ENCODE measurements at places on chromosomes 3 and 15.

- DNase-seq, result no peak
Measured at GRCh38 chr3:137524751-137525150, 239.4 kb upstream of the SOX14 start.

GRCh38 chr3:51717947-51718346 lies 11.1 kb downstream of the GRM2 start:
- DNase-seq, result no peak

DNA sequence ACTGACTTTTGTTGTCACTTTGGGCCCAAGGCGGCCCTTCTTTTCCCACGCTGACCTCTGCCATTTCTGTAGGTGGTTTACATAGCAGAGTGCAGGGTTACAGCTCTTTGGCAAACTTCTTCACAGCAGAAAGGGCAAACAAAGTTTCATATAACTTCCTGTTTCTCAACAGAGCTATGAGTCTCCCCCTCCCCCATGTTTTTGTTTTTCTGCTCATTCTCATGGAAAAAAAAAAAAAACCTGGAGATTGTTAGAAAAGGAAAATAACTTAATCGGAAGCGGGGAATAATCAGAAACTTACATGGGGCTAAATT lies 342.0 kb upstream of the NR2F2 start:
- DNase-seq, result no peak

DNA sequence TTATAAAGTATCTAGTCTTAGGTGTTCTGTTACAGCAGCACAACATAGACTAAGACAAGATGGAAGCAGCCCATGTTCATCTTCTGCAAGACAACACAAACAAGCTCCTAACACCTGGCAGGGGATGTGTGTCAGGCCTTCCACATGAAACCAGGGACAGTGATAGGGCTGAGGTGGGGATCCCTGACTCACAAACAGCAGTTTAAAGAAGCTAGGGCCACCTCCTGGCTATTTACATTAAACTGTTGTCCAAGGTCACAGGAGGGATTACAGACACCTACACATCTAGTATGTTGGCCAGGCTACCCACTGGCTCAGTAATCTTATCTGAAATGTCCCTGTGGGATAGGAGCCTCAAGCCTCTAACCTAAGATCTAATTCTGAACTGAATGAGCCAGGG lies 211.3 kb downstream of the MINAR1 start:
- DNase-seq, result no peak

- no peak for DNase-seq
Measured at GRCh38 chr3:133874761-133875438, 20.8 kb downstream of the RAB6B start.

- no peak for DNase-seq
Measured at GRCh38 chr3:134749802-134750553, 45.1 kb upstream of the EPHB1 start.

GRCh38 chr15:35963326-35963725 lies 417.4 kb upstream of the DPH6 start:
- no peak for DNase-seq

GRCh38 chr3:128178782-128179483 lies 25.7 kb downstream of the EEFSEC start:
- DNase-seq, result no peak

- DNase-seq, result no peak
Measured at GRCh38 chr15:86316216-86316615, 236.5 kb downstream of the AGBL1 start.

DNA sequence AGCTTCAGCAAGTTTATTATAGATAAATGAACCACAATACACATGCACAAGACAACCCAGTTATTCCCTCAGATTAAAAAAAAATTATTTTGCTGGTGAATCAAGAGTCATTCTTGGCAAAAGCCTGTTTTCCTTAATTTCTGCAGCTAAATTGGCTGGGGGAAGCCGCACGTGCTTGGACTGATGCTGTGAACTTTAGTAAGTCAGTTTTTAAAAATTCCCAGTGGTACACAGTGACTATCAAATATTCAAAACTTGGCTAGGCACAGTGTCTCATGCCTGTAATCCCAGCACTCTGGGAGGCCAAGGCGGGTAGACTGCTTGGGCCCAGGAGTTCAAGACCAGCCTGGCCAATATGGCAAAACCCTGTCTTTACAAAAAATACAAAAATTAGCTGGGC lies 23.9 kb downstream of the EHD4 start:
- no peak for DNase-seq

GRCh38 chr15:68227643-68228142 lies 1.8 kb downstream of the CLN6 start:
- no peak for DNase-seq

DNA sequence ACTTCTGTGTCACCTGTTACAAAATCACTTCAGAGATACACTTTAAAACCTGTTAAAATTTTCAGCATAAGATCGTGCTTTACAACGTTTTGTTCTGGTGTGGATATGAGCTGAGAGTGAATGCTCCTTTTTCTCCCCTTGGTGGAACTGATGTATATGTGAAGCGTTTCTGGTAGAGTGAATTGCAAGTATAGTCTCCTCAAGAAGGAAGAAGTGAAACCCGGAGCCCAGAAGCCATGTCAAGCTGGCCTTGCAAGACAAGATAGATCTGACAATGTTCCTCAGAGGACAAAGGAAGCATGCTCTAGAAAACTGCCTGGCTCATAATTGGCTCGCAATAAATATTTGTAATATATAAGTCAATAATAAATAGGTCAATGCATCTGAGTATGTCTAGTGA lies 23.6 kb downstream of the SERPINI2 start:
- DNase-seq, result no peak

DNA sequence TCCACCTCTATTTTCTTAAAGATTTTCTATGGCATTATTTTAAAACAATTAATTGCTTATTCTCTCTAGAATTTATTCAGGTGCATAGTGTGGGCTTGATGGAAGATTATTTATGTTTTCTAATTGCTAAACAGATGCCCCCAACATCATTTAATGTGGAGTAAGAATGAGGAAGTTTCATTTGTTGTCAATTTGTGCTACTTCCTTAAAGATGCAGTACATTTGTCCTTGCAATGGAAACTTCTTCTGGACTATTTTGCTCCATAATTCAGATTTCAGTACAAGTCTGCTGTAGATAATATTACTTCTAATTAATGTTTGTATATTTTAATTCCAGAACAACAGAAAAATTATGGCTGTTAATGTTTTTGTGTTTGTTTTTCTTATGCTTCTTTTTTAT lies 104.8 kb downstream of the TGFBR2 start:
- no peak for DNase-seq

DNA sequence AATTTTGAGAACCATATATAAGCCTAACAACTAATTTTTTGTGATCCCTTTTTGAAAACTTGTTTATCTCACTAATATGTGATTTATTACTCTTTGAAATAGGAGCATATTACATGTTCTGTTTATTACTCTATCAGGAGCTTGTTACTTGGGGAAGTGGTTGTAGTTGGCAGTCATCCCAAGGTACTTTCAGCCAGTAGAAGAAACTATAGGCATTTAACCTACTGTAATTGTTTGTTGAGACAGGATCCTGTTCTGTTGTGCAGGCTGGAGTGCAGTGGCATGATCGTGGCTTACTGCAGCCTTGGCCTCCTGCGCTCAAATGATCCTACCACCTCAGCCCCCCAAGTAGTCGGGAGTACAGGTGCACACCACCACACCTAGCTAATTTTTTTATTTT lies 195.6 kb downstream of the TCF12 start:
- peak; percentile 45 for DNase-seq

GRCh38 chr15:100279446-100279845 lies 62.3 kb downstream of the ADAMTS17 start:
- DNase-seq, result peak; percentile 7

- no peak for DNase-seq
Measured at GRCh38 chr3:156300929-156301840, 180.8 kb downstream of the KCNAB1 start.

DNA sequence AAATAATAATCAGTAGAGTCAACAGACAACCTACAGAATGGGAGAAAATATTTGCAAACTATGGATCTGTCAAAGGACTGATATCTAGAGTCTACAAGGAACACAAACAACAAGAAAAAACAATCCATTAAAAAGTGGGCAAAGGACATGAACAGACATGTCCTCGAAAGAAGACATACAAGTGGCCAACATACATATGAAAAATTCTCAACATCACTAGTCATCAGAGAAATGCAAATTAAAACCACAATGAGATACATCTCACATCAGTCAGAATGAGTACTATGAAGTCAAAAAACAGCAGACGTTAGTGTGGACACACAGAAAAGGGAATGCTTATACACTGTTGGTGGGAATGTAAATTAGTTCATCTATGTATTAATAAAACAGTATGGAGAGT lies 33.7 kb downstream of the SLC2A2 start:
- peak; percentile 71 for DNase-seq

- DNase-seq, result peak; percentile 99
Measured at GRCh38 chr3:114624571-114625181, 330.8 kb downstream of the TIGIT start.

- DNase-seq, result peak; percentile 59
Measured at GRCh38 chr3:153976891-153977554, 144.2 kb upstream of the ARHGEF26 start.

GRCh38 chr15:61248790-61249189 lies 19.7 kb upstream of the RORA start:
- DNase-seq, result no peak

DNA sequence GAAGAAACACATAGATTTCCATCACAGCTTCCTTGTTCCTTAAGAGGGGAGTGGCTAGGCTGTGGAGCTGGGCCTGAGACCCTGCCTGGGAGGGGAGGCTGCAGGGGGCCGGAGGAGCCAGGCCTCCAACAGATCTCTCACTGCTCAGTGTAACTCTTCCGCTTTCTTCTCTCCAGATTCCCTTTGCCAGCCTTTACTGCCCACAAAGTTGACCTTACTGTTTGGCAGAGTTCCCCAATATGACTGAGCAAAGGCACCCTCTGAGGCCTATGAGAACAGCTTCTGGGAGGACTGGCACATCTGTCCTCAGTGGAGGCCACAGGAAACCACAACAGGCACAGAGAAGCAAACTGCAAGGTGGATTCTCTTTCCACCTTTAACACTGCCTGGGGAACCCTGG lies 38.1 kb downstream of the SLCO2A1 start:
- no peak for DNase-seq

DNA sequence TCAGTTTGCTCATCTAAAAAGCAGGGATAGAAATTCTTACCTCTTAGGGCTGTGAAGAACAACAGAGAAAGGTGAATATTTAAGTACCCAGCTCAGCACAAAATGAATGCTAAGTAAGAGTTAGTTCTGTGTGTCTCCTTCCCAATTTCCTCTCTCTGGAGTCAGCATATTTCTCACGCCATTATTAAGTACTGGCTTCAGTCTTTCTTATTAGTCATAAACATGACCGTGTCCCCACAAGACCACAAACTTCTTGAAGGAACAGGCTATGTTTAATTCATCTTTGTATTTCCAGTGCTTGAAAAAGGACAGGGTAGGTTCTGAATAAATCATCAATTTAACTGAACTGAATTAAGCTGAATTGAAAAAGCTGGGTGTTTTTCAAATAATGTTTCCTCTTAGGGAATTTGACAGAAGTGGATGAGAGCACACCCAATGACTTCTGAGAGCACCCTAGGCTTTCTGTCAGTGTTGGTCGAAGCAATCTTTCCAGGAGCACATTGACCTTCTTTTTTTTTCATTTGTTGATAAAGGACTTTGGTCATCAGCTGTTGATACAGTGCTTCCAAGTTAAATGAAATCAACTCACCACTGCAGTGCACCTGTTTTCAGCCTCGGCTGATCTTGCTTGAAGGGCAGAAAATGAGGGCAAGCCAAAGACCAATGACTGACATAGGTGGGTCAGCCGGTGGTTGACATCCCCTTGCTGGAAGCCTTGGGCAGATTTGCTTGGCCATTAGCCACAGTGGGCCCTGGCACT lies 324.6 kb downstream of the MFSD1 start:
- DNase-seq, result peak; percentile 74

DNA sequence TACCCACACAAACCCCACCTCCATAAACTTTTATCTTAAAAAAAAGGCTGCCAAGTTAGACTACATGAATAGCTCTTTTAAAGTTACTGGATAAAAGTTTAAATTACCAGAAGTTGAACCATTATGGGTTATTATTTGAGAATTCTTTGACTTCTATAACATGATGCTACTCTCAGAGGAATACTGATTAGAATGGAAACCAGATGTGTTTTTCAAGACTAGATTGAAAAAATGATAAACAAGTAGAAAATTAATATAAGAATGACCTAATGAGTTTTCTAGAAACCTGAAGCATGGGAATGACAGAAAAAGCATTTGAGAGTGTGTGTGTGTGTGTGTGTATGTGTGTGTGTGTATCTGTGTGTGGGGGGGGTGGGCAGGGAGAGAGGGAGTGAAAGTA lies 12.4 kb upstream of the FGF7 start:
- no peak for DNase-seq

GRCh38 chr3:123920383-123920782 lies 36.3 kb upstream of the MYLK start:
- no peak for DNase-seq

DNA sequence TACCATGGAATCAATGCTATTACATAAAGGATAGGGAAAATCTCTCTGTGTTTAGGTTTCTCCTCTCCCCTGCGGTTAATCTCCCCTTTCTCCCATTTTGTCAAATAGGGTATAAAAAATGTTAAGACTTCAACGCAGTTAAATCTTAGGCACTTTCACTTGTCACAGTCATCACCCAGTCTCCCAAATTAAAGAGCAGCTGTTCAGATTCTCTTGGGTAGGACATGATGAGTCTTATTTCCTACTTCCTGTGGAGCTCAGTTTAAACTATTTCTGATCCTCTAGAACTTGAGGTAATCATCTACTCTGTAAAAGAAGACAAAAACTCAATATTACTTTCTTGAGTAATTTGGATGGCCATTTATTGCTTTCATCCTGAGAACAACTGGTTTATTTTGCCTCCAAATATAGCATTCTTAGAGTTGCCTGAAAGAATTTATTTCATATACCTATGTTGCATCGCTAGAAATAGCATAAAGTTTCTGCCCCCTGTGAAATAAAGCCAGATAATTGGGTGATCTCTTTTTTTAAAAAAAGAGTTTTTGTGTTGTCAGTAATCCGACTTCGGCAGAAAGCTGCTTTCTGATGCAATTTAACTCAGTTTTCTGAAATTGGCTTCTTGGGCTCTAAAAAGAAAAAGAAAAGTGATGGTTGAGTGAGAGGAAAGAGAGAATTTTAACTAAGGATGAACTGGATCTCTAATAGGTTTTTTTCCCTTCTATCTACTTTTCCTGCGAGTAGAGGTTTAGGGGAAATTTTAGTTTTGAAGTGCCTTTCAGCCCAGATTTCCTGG lies 20.7 kb downstream of the RAP2B start:
- DNase-seq, result no peak

GRCh38 chr3:11480663-11481298 lies 162.9 kb downstream of the VGLL4 start:
- no peak for DNase-seq

GRCh38 chr3:101638261-101638745 lies 38.6 kb downstream of the ZBTB11 start:
- no peak for DNase-seq

- no peak for DNase-seq
Measured at GRCh38 chr3:69750549-69750948, 11.3 kb downstream of the MITF start.

Measured in astrocyte (in vitro differentiated cells and primary cell).